ENCODE measurements at places on chromosomes 11 and 22.

- no peak for DNase-seq
Measured at GRCh38 chr11:69904974-69905535, 85.8 kb upstream of the FGF3 start.

DNA sequence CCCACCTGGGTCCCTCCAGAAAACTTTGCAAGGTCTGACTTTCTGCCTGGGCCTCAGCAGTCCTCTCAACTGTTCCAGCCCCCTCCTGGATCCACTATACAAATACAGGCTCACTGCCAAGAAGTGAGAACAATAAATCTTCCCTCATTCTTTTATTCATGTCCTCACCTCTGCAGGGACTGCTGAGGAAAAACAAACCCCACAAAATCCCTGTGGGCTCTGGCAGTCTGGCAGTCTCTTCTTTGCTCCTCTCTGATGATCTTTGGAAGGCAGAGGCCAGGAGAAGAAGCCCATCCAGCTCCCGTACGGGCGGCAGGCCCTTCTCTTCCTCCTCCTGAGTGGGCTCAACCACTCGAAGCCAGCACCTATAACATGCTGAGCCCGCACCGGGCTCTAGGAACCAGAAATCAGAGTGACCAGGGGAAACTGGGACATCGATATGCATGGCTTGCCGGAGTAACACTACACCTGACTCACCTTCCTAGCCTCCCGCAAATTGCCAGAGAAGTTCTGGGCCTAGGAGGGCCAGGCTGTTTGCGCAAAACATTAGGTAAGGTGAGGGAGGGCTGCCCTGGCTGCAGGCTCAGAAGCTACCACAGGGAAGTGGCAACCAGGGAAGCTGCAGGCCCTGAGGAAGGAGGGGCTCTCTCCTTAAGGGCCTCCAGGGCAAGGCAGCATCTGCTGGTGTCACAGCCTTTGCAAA is 24.2 kb downstream of the TMPRSS5 start:
- no peak for DNase-seq

DNA sequence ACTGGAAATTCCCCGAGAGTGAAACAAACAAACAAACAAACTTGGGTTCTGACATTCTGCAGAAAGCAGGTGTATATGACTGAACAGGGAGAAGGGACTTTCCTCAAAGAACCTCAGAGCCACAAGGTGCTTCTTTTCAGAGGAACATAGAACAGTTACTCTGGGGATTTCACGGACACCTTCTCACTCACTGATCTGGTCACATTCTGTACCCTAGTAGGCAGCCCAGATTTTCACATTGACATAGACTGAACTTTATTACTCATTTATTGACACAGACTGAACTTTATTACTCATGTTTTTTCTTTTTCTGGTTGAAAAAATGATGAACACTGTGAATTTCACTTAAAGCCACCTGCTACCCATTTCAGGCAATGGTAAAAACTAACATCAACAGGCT is 263.0 kb downstream of the OPCML start:
- DNase-seq, result no peak

GRCh38 chr11:75763846-75764245 is 4.7 kb upstream of the DGAT2 start:
- no peak for DNase-seq

DNA sequence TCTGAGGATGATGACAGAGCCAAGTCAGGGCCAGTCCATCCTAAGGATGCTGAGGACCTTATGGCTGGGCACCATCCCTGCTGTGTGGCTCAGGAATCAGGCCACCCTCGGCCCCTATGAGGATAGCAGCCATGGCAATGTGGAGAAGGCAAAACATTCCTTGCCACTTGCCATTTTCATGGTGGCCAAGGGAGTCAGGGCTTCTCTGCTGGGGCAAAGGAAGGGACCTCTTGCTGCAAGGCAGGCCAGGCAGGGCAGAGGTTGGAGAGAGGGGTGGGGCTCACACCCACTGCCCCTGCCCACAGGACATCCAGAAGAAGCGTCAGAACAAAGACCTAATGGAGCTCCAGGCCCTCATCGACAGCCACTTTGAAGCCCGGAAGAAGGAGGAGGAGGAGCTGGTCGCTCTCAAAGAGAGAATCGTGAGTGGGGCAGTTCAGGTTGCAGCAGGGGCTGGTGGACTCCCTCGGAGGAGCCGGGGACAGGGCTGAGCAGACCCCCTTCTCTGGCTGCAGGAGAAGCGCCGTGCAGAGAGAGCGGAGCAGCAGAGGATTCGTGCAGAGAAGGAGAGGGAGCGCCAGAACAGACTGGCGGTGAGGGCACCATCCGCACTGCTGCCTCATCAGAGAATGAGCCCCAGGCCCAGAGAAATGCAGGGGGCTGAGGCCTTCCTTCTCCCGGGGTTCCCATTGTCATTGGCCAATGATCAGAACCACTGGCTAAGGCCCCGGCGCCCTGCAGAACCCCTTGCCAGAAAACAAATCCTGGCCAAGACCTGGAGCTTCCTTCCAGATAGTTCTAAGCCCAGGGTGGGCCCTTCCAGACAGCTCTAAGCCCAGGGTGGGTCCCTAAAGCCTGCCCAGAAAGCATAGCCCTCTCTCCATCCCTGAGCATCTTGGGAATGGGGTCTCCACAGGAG is 13.5 kb upstream of the MRPL23 start:
- no peak for DNase-seq
